Airway epithelial cell (primary cell): ENCODE measurements at places on chromosomes 5 and 9. TPM values are rescaled to one million over a fixed set of nuclear protein-coding genes. Genes with fewer than 3 reads are reported as not detected.

The LRRC19 gene
- not detected in 2 replicates for total RNA-seq

The FAM78A gene
- 0.21 and 0.37 TPM in 2 replicates for total RNA-seq

The PROB1 gene
- 0.79 and 1.6 TPM in 2 replicates for total RNA-seq

The SPACA9 gene
- 2.4 and 6.6 TPM in 2 replicates for total RNA-seq

The GBA2 gene
- total RNA-seq = 22.4 and 23.6 TPM in 2 replicates

The FRMD3 gene
- total RNA-seq = 0.33 and 0.56 TPM in 2 replicates

The TMEM252 gene
- not detected in 2 replicates for total RNA-seq

The PCSK1 gene
- under 0.01 and 0.37 TPM in 2 replicates for total RNA-seq

The IFNA21 gene
- not detected in 2 replicates for total RNA-seq

The TMEM174 gene
- not detected in 2 replicates for total RNA-seq

The PCDHGA7 gene
- total RNA-seq = 0.92 and 1.2 TPM in 2 replicates

The HSD17B3 gene
- 0.93 and 1.6 TPM in 2 replicates for total RNA-seq

The PRELID1 gene
- total RNA-seq = 165 and 185 TPM in 2 replicates

The HMGXB3 gene
- 24.5 and 30.3 TPM in 2 replicates for total RNA-seq

The OBP2B gene
- total RNA-seq = not detected in 2 replicates

The PTCD2 gene
- total RNA-seq = 6.1 and 7.6 TPM in 2 replicates

The PCDHAC2 gene
- total RNA-seq = 0.42 and 1.1 TPM in 2 replicates

The ADAMTS12 gene
- 1.6 and 2.5 TPM in 2 replicates for total RNA-seq

The LHX3 gene
- not detected in 2 replicates for total RNA-seq

The RLN2 gene
- total RNA-seq = 0.56 and 1.3 TPM in 2 replicates

The SH3TC2 gene
- 7.3 and 7.5 TPM in 2 replicates for total RNA-seq

The GRIN1 gene
- total RNA-seq = 0.14 and 0.42 TPM in 2 replicates

The TERT gene
- not detected in 2 replicates for total RNA-seq
